Lung (tissue), 17 donors: ENCODE measurements at places on chromosomes 11 and 22. TPM values are rescaled to one million over a fixed set of nuclear protein-coding genes. Genes with fewer than 3 reads are reported as not detected.

- no peaks in the 10 kb centered on the region for H3K27me3 ChIP-seq
- peak overlapping the region; percentile 22 for H3K27ac ChIP-seq
- no peak overlapping the region for H3K4me3 ChIP-seq
- H3K36me3 ChIP-seq, result no peaks in the 10 kb centered on the region
- no peaks in the 10 kb centered on the region for H3K4me1 ChIP-seq
- no peak for DNase-seq
These were observed 6.8 kb downstream of the TSGA10IP start for GRCh38 chr11:65952052-65952521.

- H3K27me3 ChIP-seq, result no peaks in the 10 kb centered on the region
- peaks cover 24% of the 10 kb centered on the region for H3K36me3 ChIP-seq
- H3K27ac ChIP-seq, result no peak overlapping the region
- no peak for DNase-seq
- H3K4me1 ChIP-seq, result peaks cover 5% of the 10 kb centered on the region
These were observed 4.6 kb downstream of the CFL1 start for GRCh38 chr11:65853246-65853979.

- no peaks in the 10 kb centered on the region for H3K4me1 ChIP-seq
- H3K27ac ChIP-seq, result no peak overlapping the region
- no peak overlapping the region for H3K4me3 ChIP-seq
- H3K27me3 ChIP-seq, result no peaks in the 10 kb centered on the region
These were observed 3.9 kb downstream of the OR51B4 start for GRCh38 chr11:5297721-5298323.

DNA sequence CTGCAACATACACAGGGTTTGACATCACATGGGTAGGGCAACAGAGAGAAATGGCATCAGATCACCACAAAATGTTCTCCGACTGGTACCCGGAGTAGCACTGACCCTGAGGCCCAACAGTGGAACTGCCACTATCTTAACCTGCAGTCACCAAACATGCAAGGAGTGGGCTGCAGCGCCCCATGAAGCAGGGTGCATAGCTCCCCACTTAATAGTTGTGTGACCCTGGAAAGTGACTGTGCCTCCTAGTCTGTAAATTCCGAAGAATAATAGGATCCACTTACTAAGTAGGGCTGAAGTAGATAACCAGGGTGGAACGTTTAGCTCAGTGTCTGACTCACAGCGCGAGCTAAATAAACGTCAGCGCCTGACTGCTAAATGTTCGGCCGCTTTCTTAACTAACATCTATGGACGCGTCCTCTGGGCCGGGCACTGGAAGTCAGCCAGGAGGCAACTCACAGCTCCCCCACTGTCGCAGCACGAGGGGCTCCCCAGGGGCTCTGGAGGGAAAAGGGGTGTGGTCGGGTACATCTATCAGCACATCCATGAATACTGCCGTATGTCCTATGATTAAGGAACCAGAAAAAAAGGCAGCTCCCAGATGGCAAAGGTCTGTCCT lies 777 bp downstream of the LTO1 start:
- H3K27ac ChIP-seq, result peak overlapping the region; percentile 94
- DNase-seq, result no peak
- H3K4me1 ChIP-seq, result peaks cover 5% of the 10 kb centered on the region
- peak overlapping the region; percentile 82 for H3K4me3 ChIP-seq
- no peaks in the 10 kb centered on the region for H3K27me3 ChIP-seq

GRCh38 chr11:61776561-61777075 lies 15.8 kb downstream of the TMEM258 start:
- H3K27ac ChIP-seq, result no peak overlapping the region
- DNase-seq, result no peak
- H3K4me3 ChIP-seq, result no peak overlapping the region
- H3K36me3 ChIP-seq, result no peaks in the 10 kb centered on the region

DNA sequence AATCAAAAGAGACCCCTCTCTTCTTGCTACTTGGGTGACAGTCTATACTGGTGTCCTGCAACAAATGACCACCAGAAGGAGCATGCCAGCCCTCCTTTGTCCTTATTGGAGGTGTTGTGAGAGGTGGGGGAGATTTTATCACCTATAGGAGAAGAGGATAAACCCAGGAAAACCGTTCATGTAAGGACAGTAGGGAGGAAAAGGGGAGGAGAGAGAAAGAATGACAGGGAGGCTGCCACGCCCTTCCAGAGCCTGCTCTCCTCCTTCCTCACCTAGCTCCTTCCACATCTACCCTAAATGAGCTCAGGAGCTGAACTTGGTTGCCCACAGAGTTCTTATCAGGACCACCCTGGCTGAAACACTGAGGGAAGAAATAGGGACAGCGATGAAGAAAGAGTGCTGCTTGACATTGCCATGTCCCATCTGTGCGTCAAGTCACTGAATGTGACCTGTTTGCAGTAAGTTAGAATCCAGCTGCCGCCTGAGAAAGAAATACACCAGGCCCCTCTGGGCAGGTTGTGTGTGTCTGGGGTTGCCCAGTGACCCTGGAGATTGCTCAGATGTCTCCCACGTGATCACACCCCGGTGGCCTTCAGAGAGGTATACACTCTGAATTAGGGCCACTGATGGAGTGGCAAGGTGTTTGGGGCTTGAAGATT lies 40.4 kb upstream of the ETS1 start:
- H3K27me3 ChIP-seq, result no peaks in the 10 kb centered on the region
- H3K36me3 ChIP-seq, result no peaks in the 10 kb centered on the region
- peak; percentile 60 for DNase-seq
- no peak overlapping the region for H3K4me3 ChIP-seq
- no peak overlapping the region for H3K27ac ChIP-seq

- no peak overlapping the region for H3K27ac ChIP-seq
- no peaks in the 10 kb centered on the region for H3K4me1 ChIP-seq
- H3K27me3 ChIP-seq, result no peaks in the 10 kb centered on the region
- H3K36me3 ChIP-seq, result no peaks in the 10 kb centered on the region
These were observed 62.9 kb upstream of the TEAD1 start for GRCh38 chr11:12611352-12611751.

- H3K4me1 ChIP-seq, result no peaks in the 10 kb centered on the region
- DNase-seq, result no peak
- no peak overlapping the region for H3K4me3 ChIP-seq
- H3K36me3 ChIP-seq, result peaks cover 6% of the 10 kb centered on the region
- no peaks in the 10 kb centered on the region for H3K27me3 ChIP-seq
These were observed 23.9 kb downstream of the KDM4D start for GRCh38 chr11:94997437-94997836.

DNA sequence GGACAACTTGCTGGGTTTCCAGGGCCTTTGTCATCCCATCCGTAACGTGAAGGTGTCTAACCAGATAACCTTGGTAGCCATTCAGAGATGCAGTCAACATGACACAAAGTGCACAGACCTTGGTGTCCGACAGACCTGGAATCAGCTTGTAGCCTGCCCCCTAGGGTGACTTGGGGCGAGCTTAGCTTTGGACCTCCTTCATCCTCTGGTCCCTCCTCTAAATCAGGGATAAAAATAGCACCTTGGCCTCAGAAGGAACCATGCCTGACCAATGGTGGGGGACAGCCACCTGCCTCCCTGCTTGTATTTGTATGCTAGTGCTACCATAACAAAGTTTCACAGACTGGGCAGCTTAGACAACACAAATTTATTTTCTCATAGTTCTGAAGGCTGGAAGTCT lies 3.7 kb downstream of the SNRPD3 start:
- no peak for DNase-seq
- no peaks in the 10 kb centered on the region for H3K27me3 ChIP-seq
- no peak overlapping the region for H3K4me3 ChIP-seq
- H3K27ac ChIP-seq, result no peak overlapping the region
- H3K36me3 ChIP-seq, result peaks cover 24% of the 10 kb centered on the region
- peaks cover 17% of the 10 kb centered on the region for H3K4me1 ChIP-seq

DNA sequence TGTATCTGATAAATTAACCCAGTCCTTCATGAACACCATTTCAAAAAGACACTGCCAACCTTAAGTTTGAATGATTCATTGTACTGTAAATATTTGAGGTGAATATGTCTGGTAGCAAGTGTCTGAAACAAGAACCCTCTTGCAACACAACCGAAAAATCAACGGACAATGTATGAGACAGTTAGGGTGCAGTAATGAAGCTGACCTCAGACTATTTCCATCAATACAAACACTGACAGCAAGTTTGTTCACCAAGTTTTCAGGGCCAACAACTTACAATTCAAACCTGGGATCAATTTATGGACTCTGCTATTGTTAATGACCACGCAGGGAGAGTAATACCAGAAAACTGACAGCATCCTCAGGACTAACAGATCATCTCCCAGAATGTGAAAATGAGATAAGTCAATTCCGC lies 126.3 kb downstream of the CADM1 start:
- no peaks in the 10 kb centered on the region for H3K36me3 ChIP-seq
- no peak overlapping the region for H3K27ac ChIP-seq
- H3K4me1 ChIP-seq, result no peaks in the 10 kb centered on the region
- no peaks in the 10 kb centered on the region for H3K27me3 ChIP-seq
- no peak overlapping the region for H3K4me3 ChIP-seq

DNA sequence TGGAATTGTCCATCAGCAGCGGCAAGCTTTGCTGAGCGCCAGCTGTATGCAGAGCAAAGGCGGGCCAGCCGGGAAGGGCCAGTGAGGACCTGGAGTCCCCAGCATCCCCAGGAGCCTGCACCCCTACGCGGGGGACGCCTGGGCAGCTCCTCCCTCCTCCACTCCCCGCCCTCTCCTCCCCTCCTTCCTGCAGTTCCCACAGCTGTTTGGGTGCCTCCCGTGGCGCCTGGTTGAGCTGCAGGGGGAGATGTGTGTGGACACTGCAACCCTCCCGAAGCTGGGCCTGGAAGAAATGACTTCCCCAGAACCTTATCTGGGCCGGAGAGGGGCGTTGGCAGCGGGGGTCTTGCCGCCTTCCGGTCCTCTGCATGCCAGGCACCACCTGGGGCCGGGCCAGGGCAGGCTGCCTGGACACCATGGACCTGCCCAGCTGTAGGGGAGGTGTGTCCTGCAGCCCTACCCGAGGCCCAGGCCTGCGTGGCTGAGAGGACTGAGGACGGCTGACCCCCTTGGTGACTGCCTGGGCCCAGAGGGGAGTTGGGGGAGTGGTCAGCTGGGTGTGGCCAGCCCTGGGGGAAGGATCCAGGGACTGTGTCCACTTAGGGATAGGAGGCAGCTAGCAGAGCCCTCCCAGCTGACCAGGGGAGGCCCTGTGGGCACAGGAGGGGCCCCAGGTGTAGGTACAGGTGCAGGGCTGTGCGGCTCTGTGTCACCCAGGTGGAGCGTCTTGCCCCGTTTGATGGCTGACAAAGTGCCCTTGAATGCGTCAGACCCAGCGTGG lies 16.8 kb upstream of the MUC6 start:
- H3K36me3 ChIP-seq, result no peaks in the 10 kb centered on the region
- H3K27me3 ChIP-seq, result no peaks in the 10 kb centered on the region
- H3K4me1 ChIP-seq, result peaks cover 5% of the 10 kb centered on the region

DNA sequence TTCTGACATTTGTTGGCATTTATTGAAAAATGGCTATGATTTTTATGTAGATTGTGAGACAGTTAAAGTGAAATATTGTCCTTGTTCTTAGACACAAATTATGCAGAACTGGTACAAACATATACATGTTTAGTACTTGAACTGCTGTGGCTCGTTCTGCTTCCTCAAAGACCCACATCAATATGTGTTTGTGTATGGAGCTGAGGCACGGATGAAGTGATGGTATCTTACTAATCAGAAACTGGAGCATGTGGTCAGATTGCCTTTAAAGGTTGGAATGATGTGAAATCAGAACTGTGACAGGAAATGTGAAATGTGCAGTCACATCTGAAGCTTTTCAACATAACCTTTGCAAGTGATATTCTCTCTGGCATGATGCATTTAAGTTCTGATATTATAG lies 130.4 kb downstream of the NAV2 start:
- no peak overlapping the region for H3K27ac ChIP-seq
- H3K27me3 ChIP-seq, result no peaks in the 10 kb centered on the region
- H3K36me3 ChIP-seq, result no peaks in the 10 kb centered on the region
- no peak overlapping the region for H3K4me3 ChIP-seq
- no peak for DNase-seq
- H3K4me1 ChIP-seq, result peaks cover 24% of the 10 kb centered on the region

DNA sequence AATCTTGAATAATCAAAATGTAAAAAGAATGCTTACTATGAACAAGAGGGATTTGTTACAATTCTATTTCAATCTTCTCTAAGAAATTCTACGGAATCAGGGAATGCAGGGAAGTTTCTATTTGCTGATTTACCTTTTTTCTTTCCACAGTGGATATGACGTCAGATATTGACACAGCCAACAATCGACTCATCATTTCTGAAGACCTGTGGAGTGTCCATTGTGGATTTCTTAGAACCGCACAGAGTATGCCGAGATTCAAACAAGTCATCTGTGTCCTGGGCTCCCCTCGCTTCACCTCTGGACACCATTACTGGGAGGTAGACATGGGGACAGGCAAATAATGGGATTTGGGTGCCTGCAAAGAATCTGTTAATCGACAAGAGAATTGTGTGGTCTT lies 4.1 kb upstream of the RFPL1 start:
- H3K4me1 ChIP-seq, result no peaks in the 10 kb centered on the region
- no peak for DNase-seq
- H3K27me3 ChIP-seq, result no peaks in the 10 kb centered on the region
- no peak overlapping the region for H3K27ac ChIP-seq
- no peaks in the 10 kb centered on the region for H3K36me3 ChIP-seq

DNA sequence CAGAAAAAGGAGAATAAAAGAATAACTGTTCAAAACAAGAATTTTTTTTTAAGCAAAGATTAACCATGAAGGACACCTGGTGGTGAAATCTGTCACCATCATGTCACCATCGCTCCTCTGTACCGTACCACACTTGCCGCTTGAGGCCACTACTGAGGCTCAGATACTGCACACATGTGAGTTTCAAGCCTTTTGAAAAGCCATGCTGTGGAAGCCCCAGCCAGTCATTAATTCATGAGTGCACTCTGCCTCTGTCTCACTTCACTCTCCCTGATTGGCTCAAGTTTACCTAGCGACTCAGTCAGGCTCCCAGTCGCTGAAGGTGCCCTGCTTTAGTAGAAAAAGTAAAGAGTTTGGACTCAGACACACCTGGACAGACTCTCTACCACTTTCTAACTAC lies 6.6 kb upstream of the MS4A12 start:
- no peaks in the 10 kb centered on the region for H3K36me3 ChIP-seq
- no peaks in the 10 kb centered on the region for H3K27me3 ChIP-seq
- no peaks in the 10 kb centered on the region for H3K4me1 ChIP-seq
- H3K4me3 ChIP-seq, result no peak overlapping the region
- H3K27ac ChIP-seq, result no peak overlapping the region

DNA sequence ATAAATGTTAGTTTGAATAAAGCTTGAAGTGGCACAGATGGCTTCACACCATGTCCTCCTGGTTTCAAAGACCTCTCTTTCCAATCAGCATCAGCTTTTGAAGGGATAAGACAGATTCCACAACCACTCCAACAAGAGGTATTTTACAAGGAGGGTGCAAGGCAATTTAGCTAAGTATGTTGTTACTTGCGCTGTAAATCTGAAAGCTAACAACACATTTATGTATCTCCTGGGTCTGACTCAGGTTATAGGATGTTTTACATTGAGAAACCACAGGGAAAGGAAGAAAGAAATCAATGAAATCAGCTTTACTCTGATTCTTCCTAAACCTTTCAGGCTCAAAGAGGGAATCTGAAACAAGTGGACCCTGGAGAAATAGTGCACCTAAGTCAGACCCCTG lies 12.1 kb downstream of the CWC15 start:
- H3K27ac ChIP-seq, result no peak overlapping the region
- H3K36me3 ChIP-seq, result peaks cover 34% of the 10 kb centered on the region
- no peaks in the 10 kb centered on the region for H3K27me3 ChIP-seq
- H3K4me3 ChIP-seq, result no peak overlapping the region
- no peak for DNase-seq

The SEZ6L gene
- 0.12 TPM for total RNA-seq

The FGF19 gene
- total RNA-seq, result 0.09 TPM

The FOLR2 gene
- total RNA-seq, result 19.7 TPM

The KAT5 gene
- total RNA-seq, result 88.6 TPM

The LDHAL6A gene
- not detected for total RNA-seq

The HBB gene
- 848 TPM for total RNA-seq

The OSBP2 gene
- 12.3 TPM for total RNA-seq

The GVQW3 gene
- total RNA-seq, result 2.4 TPM

The DBX1 gene
- total RNA-seq, result not detected

The RAB38 gene
- total RNA-seq, result 9.0 TPM

The XKR3 gene
- not detected for total RNA-seq
